Activated CD8-positive, alpha-beta T cell treated with anti-CD3 and anti-CD28 coated beads for 36 hours (primary cell): ENCODE measurements at places on chromosomes 6 and 20. TPM values are rescaled to one million over a fixed set of nuclear protein-coding genes. Genes with fewer than 3 reads are reported as not detected.
A peak's percentile ranks its signal among the peaks of the same experiment; 100 is the strongest.

- H3K36me3 ChIP-seq: peaks cover 6% of the 10 kb centered on the region
- H3K4me3 ChIP-seq: no peak overlapping the region
- H3K27ac ChIP-seq: peak overlapping the region; percentile 89
- H3K4me1 ChIP-seq: peaks cover 54% of the 10 kb centered on the region
- no peaks in the 10 kb centered on the region for H3K27me3 ChIP-seq
These were observed 12.7 kb upstream of the FAM83C start for GRCh38 chr20:35304956-35305355.

- no peaks in the 10 kb centered on the region for H3K4me1 ChIP-seq
- no peak for DNase-seq
- H3K27ac ChIP-seq: no peak overlapping the region
- H3K27me3 ChIP-seq: peaks cover 3% of the 10 kb centered on the region
- H3K36me3 ChIP-seq: no peaks in the 10 kb centered on the region
- no peak overlapping the region for H3K4me3 ChIP-seq
These were observed 177.1 kb upstream of the MAN1A1 start for GRCh38 chr6:119526561-119527230.

The MAK gene
- 0.32 TPM for total RNA-seq

The MCCD1 gene
- not detected for total RNA-seq

The RNF146 gene
- 13.2 TPM for total RNA-seq

GRCh38 chr6:21729431-21729830, 135.9 kb downstream of the SOX4 start:
- peaks cover 2% of the 10 kb centered on the region for H3K27me3 ChIP-seq
- no peak for DNase-seq
- H3K4me1 ChIP-seq: no peaks in the 10 kb centered on the region
- H3K4me3 ChIP-seq: no peak overlapping the region
- H3K27ac ChIP-seq: no peak overlapping the region

DNA sequence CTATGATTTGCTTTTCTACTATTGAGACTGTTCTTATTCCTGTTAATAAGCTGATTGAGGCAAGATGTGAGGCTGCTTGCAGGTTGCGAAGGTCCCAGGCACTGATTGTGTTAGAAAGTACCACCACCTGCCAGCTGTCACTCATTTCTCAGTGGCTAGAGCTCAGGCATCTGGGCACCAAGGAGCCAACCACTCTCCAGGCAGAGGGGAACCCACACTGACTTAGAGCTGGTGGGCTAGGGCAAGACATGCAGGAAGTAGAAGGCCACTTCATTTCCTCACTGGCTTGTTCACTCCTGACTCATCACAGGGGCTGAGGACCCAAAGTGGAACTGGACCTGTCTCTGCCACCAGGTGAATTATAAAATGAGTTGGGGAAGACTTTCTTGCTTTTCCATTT, 7.8 kb upstream of the DLL1 start:
- H3K27ac ChIP-seq: no peak overlapping the region
- H3K4me3 ChIP-seq: no peak overlapping the region
- peak; percentile 45 for DNase-seq

DNA sequence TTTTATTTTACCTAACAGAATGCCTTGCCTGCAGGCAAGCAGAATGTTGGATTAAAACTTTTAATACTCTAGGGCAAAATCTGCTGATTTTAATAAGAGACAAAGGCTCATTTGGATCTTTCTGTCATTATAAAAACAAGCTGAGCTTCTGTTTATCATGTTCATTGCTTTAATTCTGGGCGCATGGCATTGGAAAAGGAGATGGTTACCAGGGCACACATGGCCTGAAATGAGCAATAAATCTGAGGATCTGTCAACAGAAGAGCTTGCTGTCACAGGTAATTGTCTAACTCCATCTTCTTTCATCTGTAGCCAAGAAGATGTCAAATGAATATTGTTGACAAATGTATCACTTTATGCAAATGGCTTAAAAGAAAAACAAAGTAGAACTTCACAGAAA, 439.6 kb downstream of the DOK5 start:
- no peaks in the 10 kb centered on the region for H3K4me1 ChIP-seq
- H3K4me3 ChIP-seq: no peak overlapping the region
- H3K27me3 ChIP-seq: no peaks in the 10 kb centered on the region
- no peaks in the 10 kb centered on the region for H3K36me3 ChIP-seq

DNA sequence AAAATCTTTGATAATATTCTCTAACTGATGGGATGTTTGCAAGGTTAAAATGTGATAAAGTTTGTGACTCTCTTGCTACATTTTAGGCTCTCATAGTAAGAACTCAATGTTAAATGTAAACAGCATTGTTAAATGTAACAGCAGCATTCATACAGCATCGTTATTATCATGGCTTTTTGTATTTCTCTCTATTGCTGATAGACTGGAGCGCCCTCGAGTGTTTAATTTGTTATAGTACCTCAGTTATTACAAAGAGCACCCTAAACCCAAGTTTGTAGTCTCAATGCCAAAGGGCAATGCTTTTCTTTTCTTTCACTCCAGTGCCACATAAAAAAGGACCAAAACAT, 14.9 kb upstream of the TTPAL start:
- no peaks in the 10 kb centered on the region for H3K27me3 ChIP-seq
- no peaks in the 10 kb centered on the region for H3K36me3 ChIP-seq
- no peak overlapping the region for H3K4me3 ChIP-seq
- H3K4me1 ChIP-seq: no peaks in the 10 kb centered on the region
- H3K27ac ChIP-seq: no peak overlapping the region

The ZNF311 gene
- total RNA-seq: 0.31 TPM

The CGAS gene
- total RNA-seq: 21.1 TPM

GRCh38 chr20:10260316-10260715, 41.7 kb downstream of the SNAP25 start:
- no peak overlapping the region for H3K4me3 ChIP-seq
- no peak overlapping the region for H3K27ac ChIP-seq
- no peak for DNase-seq
- H3K27me3 ChIP-seq: peaks cover under 1% of the 10 kb centered on the region
- H3K4me1 ChIP-seq: no peaks in the 10 kb centered on the region

DNA sequence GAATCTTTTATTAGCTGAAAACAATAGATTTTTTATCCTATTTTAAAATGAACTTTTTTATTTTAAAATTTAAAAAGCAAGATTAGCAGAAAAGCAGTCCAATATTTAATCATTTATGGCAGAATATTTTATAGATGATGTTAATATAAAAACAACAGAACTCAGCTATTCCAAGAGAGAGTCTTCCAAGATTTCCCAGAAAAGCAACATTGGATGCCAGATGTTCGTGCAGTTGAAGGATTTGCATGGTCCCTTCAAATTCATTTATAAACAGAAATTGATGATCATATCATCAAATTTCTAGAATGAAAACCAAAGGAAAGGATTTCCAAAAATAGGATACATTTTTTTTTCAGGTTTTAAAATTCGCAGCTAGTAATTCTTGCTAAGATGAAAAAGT, 25.4 kb upstream of the CNKSR3 start:
- no peak for DNase-seq
- H3K4me1 ChIP-seq: no peaks in the 10 kb centered on the region
- H3K36me3 ChIP-seq: no peaks in the 10 kb centered on the region
- no peak overlapping the region for H3K27ac ChIP-seq
- H3K4me3 ChIP-seq: no peak overlapping the region

GRCh38 chr6:168209420-168209819, 110.2 kb downstream of the DACT2 start:
- H3K4me3 ChIP-seq: no peak overlapping the region
- H3K27ac ChIP-seq: no peak overlapping the region
- DNase-seq: no peak
- no peaks in the 10 kb centered on the region for H3K36me3 ChIP-seq
- H3K27me3 ChIP-seq: no peaks in the 10 kb centered on the region

DNA sequence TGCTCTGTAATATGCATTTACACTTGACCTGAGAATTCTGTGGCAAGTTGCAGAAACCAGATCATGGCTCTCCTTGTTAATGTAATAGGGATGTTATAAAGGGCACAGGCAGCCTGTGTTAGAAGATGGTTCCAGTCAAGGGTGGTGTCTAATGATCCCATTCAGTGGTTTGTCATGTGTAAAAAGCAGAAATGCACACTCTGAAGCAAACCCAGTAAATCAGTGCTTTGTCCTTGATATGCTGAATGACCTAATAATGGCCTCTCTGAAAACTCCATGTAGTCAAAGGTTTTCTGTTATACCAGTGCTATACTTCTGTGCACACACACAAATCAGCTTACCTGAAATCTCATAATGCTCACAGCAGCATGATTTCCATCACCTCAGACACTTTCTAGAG, 66.2 kb downstream of the SOBP start:
- H3K27ac ChIP-seq: no peak overlapping the region
- no peaks in the 10 kb centered on the region for H3K4me1 ChIP-seq
- no peaks in the 10 kb centered on the region for H3K36me3 ChIP-seq
- DNase-seq: no peak
- no peak overlapping the region for H3K4me3 ChIP-seq
- H3K27me3 ChIP-seq: peaks cover 4% of the 10 kb centered on the region
